ENCODE measurements at places on chromosomes 3 and 15. TPM values are rescaled to one million over a fixed set of nuclear protein-coding genes. Genes with fewer than 3 reads are reported as not detected.

Gene EOMES
- total RNA-seq = not detected

Gene ISL2
- total RNA-seq = not detected

Gene CYP1A2
- total RNA-seq = not detected

Gene ALDH1A2
- 0.86 TPM for total RNA-seq

Gene SAXO2
- total RNA-seq = 1.3 TPM

Gene ANKRD63
- not detected for total RNA-seq

Gene MITF
- total RNA-seq = 6.6 TPM

Gene CLSTN2
- under 0.01 TPM for total RNA-seq

Gene RHOV
- total RNA-seq = not detected

Gene HCN4
- total RNA-seq = not detected

Gene FETUB
- total RNA-seq = not detected

Gene ALS2CL
- total RNA-seq = 1.3 TPM

Gene ADAMTS9
- total RNA-seq = 18.8 TPM

Gene GRM7
- not detected for total RNA-seq

Gene FRMD4B
- 0.66 TPM for total RNA-seq

Gene SOX2
- not detected for total RNA-seq

Gene SNX22
- 0.14 TPM for total RNA-seq

Gene WDR72
- total RNA-seq = not detected

Data from placental pericyte (primary cell).